Stimulated activated CD8-positive, alpha-beta memory T cell treated with anti-CD3 and anti-CD28 coated beads, Interleukin-7, amount 100 ng/mL, for 1 hour (primary cell): ENCODE measurements at places on chromosomes 7 and 10.
A peak's percentile ranks its signal among the peaks of the same experiment; 100 is the strongest.

DNA sequence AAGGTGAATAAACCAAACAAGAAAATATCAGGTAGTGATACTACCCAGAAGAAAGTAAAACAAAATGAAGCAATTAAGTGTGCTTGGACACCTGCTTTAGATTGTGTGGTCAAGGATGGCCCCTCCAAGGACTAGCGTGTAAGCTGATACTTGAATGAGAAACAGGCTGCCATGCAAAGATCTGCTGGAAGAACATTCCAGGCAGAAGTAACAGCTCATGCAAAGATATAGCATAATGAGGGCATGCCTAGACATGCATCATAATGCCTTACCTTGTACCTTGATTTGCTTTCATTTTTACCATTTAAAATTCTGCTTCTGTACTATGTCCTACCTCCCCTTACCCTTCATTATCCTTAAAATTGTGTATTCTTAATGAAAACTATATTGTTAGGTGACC, 74.8 kb upstream of the HDAC9 start:
- no peak for DNase-seq

GRCh38 chr7:54215424-54215823, 326.8 kb upstream of the VSTM2A start:
- DNase-seq: no peak

- DNase-seq: no peak
Observed at GRCh38 chr10:69838853-69839252, 37.1 kb downstream of the COL13A1 start.

DNA sequence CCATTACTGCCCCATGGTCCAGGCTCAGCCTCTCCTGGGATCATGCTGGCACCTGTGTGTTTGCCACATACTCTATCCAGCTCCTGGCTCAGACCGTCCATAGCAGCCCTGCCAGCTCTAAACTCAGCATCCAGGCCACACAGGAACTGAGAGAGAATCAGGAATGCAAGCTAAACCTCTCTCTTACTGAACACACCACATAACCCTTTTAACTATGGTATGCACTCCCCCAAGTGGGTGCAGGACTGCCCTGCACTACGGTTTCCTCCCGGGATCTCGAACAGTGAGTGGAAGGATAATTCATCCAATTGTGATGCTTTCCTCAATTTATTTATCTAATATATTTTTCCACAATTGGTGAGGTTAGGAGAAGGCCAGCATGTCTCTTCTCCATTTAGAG, 17.1 kb upstream of the ZNF800 start:
- no peak for DNase-seq

DNA sequence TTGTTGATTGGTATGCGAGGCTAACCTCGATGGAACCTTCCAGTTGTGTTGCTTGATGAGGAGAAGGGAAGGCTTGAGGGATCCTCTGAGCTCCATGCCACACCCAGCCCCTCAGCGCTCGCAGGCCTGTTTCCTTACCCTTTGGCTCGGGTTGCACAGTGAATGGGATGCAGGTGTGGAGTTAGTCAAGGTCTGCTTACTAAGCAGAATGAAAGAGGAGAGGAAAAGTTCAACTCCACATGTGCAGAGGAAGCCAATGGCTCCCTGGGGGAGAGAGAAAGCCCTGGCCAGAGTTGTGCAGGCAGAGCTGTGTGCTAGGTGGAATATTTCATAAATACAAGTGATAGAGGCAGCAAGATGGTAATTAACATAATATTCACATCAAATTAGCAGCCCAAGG, 85.5 kb downstream of the JCAD start:
- no peak for DNase-seq

GRCh38 chr10:120483651-120484301, 26.7 kb downstream of the PLPP4 start:
- DNase-seq: no peak

DNA sequence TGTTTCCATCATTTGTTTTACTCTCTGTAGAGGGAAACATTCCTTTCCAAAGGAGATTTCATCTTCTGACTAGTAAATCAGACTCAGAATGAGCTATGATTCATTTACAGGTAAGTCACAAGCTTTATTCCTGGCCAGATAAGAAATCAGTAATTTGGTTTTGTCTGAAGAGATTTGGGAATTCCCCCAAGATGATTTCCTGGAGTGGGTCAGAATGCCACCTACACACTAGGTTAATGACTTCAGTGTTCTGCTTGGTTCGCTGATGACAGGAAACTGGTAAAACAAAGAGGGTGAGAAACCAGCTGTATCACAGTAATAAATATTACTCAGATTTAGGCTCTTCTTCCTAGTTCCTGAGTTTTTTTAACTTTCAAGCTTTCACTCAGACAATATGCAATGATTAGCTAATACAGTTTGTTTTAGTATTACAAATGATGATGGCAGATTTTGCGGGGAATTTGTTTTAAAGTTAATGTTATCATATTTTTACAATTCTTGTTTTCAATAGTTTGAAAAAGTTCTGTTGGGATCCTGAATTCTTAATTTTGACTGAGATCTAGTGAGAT, 8.3 kb upstream of the ASZ1 start:
- DNase-seq: no peak

GRCh38 chr7:66920769-66921395, at the start of gene TMEM248:
Gene TMEM248, plus strand, starts transcription at chr7:66921225. Its CDS starts 20,641 bp downstream, at chr7:66941866.
- peak; percentile 78 for DNase-seq

DNA sequence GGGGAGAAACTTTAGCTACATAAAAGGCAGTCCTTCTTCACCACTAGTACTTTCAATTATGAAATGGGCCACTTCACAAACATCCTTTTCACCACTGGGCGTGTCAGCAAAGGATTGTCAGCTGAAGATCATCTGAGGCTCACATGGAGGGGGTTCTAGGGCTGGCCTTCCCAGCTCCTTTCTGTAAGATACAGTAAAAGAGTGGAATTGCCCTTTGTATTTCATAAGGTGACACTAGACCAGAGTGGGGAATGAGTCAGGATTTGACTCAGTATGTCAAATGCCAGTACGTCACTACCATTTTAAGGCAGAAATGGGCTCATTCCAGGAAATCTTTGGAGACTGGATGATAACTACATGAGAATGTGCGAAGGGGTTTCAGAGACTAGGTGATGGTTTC, 21.2 kb upstream of the BLOC1S2 start:
- DNase-seq: no peak
